ENCODE measurements at places on chromosomes 7 and 10.

GRCh38 chr7:113763226-113763625 lies 155.6 kb downstream of the PPP1R3A start:
- DNase-seq, result no peak

DNA sequence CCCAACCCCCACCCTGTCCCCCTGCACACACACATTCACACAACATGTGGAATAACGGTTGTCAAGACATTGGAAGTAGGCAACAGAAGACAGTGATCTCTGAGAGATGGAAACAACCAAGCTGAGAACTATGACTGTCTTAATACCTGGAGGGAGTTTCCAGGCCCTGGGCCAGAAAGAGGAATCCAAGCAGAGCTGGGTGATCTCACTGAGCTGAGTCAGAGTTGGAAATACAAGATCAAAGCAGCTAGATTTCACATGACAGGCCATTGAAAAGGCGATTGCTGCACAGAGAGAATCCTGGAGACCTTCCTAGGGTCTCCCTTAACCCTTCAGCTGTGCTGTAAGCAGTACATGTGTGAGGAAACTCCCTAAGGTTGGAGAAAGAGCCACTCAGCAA lies 165.8 kb upstream of the PRSS1 start:
- DNase-seq, result peak; percentile 33

GRCh38 chr7:51102828-51103227 lies 213.8 kb downstream of the COBL start:
- no peak for DNase-seq

DNA sequence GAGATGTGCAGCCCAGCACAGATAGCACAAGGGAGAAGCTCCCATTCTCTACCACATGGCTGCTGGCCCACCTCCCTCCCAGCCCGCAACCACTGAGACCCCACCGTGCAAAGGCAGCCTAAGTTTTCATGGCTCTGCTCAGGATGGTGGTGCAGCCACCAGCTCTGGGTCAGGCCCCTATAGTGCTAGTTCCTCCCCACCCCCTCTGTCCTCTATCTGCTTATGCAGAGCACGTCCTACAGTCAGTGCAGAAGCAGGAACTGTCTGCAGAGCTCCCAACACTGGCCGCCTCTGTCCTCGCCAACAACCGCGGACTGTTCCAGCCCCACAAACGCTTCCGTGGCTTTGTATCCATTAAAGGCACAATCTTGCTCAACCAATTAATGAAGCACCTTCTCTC lies 278.9 kb downstream of the GRID1 start:
- DNase-seq, result no peak

DNA sequence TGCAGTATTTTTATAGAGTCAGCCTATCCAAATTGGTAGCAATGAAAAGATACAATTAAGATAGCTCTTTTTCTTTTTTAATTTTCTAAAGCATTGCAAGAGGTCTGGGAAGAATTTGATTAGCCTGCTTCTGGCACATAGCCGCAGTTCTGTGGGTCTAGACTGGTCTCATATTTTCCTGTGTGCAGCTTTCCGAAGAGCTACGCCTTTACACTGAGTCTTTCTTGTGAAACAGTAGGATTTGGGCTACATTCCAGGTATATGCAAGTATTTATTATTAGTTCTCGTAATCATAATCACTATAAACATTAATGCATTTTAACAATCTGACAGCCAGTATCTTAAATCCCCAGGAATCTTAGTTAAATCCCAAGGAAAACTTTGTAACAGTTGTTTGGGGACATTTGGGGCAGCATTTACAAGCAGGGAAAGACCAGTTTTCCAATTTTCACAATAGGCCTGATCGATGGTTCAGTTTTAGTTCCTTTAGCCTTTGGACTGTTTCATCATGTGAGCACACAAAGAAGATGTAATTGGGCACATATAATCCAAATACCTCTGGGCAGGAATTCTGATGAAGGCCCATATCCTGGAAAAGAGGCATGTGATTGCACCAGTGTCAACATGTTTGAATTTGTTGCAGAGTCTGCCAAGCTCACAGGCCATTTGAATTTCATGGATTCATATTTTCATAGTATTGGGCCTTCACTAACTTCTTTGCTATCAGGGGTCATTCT lies 287.3 kb downstream of the INHBA start:
- no peak for DNase-seq

- DNase-seq, result peak; percentile 55
Measured at GRCh38 chr7:26198133-26198780, 2.3 kb downstream of the HNRNPA2B1 start.
